Activated CD4-positive, CD25-positive, alpha-beta regulatory T cell (primary cell): ENCODE measurements at places on chromosomes 5 and 9.

- DNase-seq: no peak
Observed at GRCh38 chr9:859251-859650, 17.8 kb downstream of the DMRT1 start.

DNA sequence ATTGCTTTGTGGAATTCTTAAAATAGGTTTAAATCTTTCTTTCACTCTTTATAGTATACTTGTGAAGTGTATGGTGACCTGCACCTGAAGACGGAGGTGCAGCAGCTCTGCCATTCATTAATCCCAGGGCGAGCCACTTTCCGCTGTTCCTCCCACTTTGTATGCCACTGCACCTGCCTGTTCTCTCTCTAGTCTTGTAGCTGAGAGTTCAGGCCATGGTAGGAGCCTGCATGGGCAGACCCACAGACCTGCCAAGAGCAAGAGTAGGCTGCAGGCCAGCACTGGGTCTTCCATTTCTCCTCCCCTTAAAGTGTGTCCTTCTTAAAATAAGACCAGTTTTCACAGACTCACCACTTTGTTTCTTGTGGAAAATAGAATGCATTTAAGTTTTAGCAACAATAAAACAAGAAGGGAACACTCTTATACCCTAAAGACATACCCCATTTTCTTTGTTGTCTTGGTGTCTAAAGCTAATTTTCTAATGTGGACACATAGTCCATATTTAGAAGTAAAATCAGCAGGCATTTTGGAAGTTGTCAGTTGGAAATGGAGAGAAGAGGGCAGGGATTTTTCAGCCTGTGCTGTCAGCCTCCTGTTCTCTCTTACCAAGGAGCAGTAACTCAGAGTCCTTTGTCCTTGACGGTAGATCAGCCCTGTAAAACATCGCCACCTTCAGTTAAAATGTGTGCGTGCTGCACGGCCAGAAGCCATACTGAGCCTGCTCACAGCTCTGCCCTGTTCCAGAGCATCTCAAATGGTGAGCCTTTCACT lies 103.2 kb downstream of the SNCAIP start:
- no peak for DNase-seq

GRCh38 chr9:87711857-87712800 lies 13.8 kb upstream of the CTSL start:
- DNase-seq: no peak

DNA sequence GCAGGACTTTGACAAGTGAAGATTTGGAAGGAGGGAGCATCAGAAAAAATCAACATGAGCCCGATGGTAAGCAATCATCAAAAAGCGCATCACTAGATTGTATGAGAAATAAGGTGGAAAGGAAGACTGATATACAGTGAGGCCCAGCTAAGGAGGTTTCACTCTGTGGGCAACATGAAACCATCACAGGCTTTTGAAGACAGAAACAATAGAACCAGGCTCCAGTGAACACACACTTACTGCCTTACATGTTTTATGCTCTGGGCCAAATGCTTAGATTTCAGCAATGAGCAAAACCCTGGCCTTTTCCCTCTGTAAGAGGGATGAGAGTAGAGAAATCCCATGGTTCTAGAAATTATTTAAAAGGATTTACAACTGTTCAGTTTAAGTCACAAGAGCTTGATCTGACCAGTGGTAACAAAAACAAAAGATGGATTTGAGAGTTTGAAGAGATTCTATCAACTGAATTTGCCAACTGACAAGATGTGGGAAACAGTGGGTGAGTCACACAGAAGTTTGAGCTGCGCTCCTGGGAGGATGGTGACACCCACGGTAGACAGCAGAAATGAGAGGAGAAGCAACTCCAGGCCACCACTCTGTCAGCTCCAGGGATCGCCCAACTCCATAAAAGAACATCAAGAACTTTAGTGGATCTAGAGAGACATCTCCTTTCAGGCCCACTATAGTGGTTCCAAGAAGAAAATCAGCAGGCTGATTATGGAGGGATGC lies 261.8 kb downstream of the MCTP1 start:
- DNase-seq: no peak
